ENCODE measurements at places on chromosomes 11 and 22.

DNA sequence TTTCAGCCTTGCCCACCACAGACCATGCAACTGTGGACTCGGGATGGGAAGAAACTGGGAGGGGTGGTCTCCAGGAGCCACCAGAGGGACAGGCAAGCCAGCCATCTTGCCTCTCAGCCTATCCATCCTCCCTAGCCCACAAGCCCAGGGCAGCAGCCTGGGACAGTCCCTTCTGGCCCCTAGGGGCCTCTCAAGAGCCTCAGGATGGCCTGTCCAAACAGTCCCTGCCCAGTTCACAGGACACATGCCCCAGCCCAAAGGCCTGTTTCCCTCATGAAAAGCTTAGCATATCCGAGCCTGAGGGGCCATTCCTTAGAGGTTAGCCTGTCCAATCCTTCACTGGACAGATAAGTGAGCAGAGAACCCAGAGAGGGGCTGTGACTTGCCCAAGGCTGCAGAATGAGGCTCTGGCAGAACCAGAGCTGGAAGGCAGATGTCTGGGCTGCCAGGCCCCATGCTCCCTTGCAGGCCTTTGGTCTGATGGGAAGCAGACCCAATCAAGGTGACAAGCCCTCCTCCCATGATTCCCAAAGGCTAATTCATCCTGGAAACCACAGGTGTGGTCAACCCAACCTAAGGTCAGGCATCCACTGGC, 28.2 kb downstream of the LRRC10B start:
- DNase-seq, result no peak

DNA sequence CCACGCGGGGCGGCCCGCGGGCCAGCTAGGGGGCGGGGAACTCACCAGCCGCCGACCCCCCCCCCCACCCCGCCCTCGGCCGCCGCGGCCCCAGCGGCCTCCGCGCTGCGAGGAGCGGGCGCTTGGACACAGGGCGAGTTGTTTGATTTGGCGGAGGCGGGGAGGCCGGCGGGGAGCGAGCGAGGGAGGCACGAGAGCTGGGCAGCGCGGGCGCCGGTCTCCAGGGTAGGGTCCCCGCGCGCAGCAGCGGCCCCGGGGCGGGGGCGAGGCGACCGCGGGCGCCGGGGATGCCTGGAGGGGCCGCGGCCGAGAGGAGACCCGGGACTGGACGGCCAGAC, 64.4 kb downstream of the NAV2 start:
- DNase-seq, result no peak

DNA sequence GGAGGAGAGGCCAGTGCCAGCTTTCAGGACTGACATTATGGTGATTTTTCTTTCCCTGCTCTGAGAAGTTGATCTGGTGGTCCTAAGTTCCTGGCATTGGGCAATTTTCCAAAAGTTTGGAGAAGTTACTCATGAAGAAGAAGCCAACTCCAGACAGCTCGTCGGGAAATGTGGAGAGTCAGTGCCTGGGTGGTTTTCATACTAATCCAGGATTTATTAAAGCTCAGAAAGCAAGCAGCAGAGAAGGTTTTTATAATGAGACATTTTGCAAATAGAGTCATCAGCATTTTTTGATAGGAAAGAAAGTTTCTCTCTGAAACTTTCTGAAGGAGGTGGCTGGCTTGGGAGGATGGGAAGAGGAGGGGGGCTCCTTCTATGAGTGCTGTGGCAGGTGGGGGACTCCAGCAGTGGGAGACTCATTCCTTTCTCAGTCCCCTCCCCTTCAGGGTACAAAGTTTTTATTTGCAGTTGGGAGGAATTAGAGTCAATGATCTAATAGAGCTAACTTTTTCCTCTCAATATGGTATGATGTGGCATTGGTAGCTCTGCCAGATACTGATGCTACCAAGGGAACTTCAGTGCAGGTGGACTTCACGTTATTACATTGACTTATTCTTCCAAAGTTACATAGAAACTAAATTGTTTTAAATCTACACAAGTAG, 55.4 kb downstream of the LIF start:
- no peak for DNase-seq

DNA sequence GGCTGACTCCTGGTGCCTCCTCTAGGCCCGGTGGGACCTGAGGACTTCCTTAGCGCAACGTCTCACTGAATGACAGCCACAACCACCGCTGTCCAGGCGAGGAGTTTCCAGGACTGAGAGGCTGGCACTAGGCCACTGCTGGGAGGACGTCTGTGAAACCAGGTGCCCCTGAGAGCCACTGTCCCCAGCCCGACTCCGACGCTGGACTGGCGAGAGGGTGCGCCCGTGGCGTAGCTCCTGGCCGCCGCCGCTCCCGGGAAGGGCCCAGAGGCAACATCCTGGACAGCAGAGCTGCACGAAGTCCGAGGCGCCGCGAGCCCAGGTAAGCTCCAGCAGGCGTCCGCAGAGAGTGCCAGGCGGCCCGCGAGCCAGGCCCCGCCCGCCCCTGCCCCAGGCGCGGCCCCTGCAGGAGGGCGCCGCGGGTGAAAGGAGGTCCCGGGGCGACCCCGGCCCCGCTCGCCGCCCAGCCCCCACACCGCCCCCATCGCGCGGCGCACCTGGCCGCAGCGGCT, 525 bp downstream of the DGCR2 start:
- DNase-seq, result peak; percentile 17

GRCh38 chr11:44005956-44006355, 41.8 kb upstream of the ACCSL start:
- DNase-seq, result no peak

GRCh38 chr11:5304046-5304445, 2.3 kb upstream of the OR51B4 start:
- no peak for DNase-seq

DNA sequence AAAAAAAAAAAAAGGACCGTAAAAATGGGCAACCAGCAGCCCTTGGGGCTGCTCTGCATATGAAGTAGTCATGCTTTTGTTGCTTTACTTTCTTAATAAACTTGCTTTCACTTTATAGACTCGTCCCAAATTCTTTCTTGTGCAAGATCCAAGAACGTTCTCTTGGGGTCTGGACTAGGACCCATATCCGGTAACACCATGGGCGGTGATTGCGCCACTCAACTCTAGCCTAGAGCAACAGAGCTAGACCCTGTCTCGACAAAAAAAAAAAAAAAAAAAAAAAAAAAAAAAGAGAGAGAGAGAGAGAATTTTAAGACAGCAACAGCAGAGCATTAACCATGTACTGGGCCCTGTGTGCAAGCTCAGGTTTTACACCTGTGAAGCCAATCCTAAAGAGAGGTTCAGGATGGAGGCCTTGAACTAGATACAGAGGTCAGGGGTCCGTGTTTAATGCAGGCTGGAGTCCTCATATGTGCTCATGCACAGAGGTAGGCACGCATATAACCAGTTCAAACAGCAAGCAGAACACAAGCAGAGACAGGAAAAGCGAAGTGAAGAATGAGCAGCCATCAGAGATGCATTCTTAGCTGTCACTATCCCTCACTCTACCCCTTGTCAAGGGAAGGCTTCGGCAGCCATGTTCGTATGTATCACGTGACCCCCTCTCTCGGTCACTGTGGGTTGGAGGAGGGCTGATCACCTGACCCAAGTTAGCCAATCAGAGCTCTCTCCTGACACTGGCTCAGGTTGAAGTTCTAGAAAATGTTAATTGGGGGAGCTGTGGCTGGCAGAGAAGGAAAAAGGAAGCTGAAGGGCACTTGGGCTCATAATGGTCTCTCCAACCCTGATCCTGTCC, 16.7 kb upstream of the SYT12 start:
- peak; percentile 91 for DNase-seq

DNA sequence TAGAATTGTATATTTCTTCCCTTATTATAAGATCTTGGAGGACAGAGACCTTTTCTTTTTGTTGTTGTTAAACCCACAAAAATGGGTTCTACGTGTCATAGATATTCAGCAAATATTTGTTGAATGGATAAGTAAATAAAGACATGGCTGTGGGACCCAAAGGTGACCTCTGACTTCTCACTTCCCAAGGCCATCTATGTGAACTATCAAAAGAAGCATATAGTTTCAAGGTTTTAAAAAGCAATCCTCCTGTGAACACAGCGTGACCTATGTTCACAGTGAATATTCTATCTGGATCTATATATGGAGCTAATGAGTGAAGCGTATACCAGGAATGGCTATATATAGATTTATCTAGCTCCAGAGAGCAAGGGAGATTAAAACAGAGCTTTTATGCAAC, 312.8 kb upstream of the C11orf87 start:
- no peak for DNase-seq

GRCh38 chr22:28950617-28951411, 67.4 kb downstream of the ZNRF3 start:
- DNase-seq, result no peak

GRCh38 chr11:73393479-73394415, 17.5 kb downstream of the RELT start:
- DNase-seq, result peak; percentile 61

GRCh38 chr11:1057806-1058205, 16.9 kb upstream of the MUC2 start:
- no peak for DNase-seq

DNA sequence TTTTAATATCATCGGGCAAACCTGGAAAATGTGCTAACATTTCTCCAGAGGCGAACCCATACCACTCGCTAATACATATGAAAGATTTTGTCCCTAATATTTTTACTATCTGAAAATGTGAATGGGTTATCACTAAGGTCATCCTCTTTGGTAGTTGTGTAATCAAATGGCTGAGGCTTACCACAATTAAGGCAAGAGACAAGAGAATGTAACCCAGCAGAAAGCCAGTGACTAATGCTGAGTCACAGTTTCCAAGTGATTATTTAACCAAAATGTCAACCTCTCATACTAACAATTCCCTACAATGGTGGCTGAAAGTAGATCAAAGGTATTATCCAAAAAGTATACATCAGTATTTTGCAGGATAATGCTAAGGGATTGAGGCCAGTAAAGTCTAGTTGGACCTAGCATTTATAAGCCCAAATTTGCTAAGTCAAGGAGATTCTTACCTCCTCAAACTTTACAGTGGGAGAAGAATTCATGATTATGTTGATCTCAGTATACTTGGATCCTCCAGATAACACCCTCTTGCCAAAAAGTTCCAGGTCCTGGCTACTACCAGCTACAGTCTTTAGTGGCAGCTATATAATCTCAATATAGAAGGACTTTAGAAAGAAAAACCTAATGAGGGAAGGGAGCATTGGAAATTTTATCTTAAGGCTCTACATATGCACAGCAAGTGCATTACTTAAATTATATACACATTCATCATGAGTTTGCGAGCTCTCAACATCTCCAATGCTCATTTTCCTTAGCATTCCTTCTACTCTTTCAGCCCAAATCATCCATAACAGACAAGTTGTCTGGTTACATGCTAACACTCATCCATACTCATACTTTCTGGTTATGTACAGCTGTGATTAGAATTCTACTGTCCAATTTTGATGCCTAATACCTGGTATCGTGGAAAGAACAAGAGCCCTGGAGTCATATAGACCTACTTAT, 25.4 kb downstream of the SIK3 start:
- DNase-seq, result no peak

DNA sequence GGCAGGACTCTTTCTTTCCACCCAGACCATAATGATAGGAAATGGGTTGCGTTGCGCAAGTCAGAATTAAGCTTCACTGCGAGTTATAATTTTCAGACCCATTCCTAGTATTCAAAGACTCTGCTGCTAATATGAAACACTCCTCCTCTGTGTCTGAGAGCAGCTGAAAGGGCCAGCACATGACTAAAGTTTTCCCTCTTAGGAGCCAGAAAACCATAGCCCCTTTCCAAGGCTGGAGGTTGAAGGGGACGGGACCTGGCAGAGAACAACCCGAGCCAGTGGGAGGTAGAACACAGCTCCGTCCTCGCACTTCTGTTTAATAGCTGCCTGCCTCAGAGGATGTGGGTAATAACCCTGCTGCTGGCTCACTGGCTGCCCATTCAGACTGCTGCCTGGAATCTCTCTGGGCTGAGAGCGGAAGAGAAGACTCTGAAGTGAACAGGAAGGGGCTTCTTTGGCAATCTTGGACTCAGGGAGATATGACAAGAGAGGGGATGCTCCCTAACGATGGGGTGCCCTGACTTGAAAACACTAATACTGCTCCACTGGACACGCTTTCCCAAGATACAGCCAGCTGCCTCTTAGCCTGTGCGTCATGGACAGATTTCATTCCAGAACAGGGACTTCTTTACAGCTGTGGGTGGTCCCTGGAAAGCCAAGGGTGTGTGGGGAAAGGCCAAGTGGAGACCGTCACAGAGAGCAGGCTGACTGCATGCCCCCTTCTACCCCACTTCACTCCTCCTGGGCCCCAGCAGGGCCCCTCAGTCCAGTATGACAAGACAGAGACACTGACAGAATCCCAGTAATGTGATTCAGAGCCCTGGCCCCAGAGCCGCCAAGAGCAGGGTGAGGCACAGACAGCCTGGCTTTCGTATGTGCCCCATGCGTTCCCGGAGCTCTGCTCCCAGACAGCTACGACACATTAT, 156.9 kb downstream of the FEZ1 start:
- DNase-seq, result no peak

GRCh38 chr11:125082611-125083311, 19.7 kb downstream of the SLC37A2 start:
- DNase-seq, result no peak

All from NCI-H2171 treated with DMSO at 0.1 percent for 48 hours (cell line).